NCI-H2081 treated with DMSO at 0.1 percent for 48 hours (cell line): ENCODE measurements at places on chromosomes 5 and 9.

DNA sequence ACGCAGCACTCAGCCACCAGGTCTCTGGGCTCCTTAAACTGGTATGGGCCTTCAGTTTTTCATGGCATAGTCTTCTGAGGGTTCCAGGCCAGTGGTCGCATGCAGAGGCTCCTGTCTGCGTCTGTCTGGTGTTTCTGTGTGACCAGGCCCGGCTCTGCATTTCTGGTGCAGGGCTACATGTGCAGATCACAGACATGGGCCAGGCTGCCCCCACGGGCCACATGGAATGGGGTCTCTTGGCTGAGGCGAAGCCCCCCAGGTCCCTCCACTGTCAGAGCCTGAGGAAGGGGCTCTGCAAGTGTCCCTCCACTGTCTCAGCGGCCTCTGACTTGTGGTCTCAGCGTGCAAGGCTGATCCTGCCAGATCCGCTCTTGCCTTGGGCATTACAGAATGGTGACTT lies 15.6 kb upstream of the CARD19 start:
- DNase-seq = no peak

DNA sequence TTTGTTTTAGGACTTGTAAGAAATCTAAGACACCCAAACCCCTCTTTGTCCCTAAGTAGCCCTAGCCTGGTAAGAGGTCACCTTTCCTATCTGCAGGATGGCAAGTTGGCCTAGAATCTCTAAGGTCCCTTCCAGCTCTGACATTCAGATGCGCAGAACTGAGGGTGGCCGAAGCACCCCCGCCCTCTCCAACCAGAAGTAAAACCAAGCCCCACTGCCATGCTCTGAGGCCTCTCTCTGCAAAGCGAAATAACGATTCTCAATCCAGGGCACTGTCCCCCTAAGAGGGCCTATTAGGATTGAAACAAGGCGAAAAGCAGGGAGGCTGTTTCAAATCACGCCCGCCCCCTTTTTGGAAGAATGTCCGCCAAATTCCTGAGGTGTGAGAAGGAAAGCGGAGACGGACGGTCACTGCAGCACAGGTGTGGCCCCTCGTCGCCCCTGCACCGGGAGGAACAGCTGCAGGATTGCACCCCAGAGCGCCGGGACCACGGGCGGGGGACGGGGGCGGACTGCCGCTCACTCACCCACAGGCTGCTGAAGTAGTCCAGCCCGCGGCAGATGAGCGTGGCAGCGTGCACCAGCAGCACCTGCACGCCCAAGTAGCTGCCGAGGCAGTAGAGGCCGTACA lies 824 bp downstream of the TMEM245 start:
- no peak for DNase-seq

GRCh38 chr9:134344800-134345310 lies 18.6 kb downstream of the RXRA start:
- DNase-seq = no peak

- no peak for DNase-seq
Observed at GRCh38 chr5:150596826-150597225, 43.6 kb upstream of the SYNPO start.

GRCh38 chr5:139335811-139336210 lies 5.8 kb upstream of the PAIP2 start:
- DNase-seq = no peak

DNA sequence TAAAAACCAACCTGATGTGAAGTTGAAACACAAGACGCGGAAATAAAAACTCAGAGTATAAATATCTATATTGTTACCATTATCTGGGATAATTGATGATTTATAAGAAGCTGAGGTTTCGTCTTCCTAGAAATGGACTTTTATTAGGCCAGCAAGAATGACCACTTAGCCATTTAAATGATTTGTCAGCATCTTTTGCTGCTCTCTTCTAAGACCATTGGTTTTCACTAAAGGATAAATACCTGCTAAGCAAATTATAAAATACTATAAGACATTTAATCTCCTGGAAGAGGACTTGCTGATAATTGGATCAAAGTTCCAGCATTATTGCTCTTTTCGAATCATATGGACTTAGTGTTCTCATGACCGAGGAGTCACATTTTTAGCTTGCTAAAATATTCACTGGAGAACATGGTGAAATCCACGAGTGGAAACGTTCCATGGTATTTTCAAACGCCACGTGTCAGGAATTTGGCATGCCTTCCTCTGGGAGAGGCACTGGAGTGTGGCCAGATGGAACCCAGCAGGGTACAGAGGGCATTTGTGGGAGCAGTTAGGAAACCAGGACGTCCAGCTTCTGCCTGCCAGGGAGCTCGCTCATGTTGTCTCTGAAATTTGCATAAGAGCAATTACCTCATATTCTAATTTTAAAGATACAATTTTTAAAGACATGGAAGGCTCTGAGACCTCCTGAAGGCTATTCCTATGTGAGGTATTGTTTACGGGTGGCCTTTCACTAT lies 43.1 kb downstream of the TNFAIP8 start:
- no peak for DNase-seq

DNA sequence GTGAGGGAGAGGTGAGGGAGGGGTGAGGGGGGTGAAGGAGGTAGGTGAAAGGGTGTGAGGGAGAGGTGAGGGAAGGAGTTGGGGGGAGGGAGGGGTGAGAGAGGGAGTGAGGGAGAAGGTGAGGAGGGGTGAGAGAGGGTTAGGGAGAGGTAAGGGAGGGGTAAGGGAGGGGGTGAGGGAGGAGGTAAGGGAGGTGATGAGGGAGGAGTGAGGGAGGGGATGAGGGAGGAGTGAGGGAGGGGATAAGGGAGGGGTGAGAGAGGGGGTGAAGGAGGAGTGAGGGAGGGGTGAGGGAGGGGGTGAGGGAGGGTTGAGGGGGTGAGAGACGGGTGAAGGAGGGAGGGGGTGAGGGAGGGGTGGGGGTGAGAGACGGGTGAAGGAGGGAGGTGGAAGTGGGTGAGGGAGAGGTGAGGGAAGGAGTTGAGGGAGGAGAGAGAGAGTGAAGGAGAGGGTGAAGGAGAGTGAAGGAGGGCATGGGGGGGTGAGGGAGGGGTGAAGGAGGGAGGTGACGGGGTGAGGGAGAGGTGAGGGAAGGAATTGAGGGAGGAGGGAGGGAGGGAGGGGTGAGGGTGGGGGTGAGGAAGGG lies 18.5 kb downstream of the NINJ1 start:
- DNase-seq = no peak

DNA sequence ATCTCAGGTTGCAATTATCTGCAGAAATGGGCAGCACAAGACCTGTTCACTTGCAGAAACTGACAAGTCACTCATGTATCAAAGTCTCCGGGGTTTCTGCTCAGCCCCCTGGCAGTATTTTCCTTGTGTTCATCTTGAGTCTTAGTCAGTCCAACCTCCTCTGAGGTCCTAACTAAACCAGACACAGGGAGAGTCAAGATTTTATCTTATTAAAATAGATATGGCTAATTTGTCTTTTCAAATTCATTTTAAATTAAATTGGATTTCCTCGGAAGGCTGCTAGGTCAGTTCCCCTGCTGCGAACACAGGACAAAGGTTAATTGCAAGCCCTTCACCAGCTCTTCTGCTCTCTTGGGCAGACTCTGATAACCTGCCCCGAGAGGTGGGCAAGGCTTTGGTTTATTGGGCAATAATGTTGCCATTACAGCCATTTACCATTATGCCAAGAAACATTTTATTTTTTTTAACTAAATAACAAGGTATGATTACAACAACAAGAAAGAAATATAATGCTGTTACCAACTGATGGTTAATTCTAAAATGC lies 103.5 kb downstream of the MAPKAP1 start:
- no peak for DNase-seq

- DNase-seq = no peak
Observed at GRCh38 chr5:119930490-119930889, 301.1 kb downstream of the FAM170A start.

- no peak for DNase-seq
Observed at GRCh38 chr9:79371948-79372555, 199.7 kb upstream of the TLE4 start.

GRCh38 chr5:148523139-148523538 lies 131.2 kb downstream of the HTR4 start:
- no peak for DNase-seq

DNA sequence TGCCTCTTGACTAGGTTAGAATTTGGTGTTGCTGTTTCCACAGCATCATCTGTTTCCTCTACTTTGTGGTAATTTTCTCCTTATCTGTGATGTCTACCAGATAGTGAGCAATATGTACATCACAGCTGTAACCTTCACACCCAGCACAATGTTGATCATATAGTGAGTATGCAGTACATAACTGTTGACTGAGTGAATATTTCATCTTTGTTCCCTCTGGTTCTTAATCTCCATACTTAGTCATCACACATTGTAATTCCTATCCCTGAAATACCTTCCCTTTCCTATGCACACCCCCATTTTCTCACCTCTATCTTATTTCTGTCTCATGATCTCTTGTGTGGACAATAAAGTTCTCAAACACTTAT lies 115.9 kb downstream of the KIF4B start:
- DNase-seq = no peak

DNA sequence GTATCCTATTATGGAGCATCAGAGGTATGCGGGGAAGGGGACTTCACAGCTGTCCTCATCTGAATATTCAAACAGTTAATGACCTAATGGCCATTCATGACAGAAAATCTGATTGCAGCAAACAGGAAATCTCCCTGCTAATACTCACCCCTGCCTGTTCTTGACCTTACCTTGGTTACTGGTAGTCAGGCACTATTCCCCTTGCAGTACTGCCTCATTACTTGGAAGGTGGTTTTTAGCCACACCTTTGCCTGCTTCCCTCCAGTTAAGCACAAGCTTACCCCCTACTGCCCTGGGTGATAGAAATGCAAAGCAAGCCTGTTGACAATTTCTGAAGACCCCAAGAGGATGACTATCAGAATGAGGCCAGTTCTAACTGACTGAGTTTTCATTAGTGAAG lies 332.4 kb downstream of the NTRK2 start:
- no peak for DNase-seq

- no peak for DNase-seq
Observed at GRCh38 chr9:125161284-125161918, 18.1 kb upstream of the SCAI start.

DNA sequence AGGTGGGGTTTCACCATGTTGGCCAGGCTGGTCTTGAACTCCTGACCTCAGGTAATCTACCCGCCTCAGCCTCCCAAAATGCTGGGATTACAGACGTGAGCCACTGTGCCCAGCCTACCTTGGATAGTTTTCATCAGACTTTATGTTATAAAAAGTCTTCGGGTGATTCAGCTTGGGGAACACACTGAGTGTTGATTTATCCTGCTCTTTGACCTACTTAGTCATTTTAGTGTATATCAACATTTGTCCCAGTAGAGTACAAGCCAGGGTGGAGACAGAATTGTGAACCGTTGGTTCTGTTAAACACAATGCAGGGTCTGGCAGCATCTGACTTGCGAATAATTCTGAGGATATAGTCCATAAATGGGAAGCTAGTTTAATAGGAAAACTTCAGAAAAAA lies 39.7 kb downstream of the NFX1 start:
- no peak for DNase-seq

DNA sequence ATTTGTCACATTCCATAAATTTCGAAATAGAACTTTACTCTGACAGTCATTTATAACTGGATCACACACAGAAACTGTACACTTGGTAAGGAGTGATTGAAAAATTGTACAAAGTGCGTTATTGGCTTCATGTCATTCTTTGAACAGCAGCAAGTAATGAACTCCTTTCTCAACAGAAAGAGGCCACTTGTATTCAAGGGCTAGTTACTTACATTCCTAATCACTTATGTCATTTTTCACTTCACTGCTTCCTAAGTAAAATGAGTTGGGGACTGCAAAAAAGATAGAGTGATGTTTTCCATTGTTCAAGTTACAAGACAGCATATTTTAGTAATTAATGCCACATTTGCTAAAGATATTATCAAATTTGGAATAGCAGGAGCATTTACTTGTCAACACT lies 893.2 kb downstream of the DTWD2 start:
- no peak for DNase-seq

DNA sequence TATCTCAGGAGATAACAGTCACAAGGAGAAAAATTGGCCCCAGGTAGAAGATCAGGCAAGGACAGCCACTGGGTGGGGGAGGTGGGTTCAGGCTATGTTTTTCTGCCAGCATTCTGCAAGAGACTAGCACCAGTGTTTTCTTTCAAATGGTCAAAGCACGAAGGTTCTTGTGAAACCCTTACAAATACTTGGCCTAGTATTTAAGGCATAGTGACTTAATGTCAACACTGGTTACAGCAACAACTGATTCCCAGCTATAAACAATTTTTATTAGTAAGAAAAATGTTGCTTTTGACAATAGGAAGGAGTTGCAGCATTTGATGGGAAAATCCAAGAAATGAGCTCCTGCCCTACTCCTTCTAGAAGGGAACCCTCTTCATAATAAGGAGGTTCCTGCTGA lies 349.6 kb downstream of the SLIT3 start:
- no peak for DNase-seq

DNA sequence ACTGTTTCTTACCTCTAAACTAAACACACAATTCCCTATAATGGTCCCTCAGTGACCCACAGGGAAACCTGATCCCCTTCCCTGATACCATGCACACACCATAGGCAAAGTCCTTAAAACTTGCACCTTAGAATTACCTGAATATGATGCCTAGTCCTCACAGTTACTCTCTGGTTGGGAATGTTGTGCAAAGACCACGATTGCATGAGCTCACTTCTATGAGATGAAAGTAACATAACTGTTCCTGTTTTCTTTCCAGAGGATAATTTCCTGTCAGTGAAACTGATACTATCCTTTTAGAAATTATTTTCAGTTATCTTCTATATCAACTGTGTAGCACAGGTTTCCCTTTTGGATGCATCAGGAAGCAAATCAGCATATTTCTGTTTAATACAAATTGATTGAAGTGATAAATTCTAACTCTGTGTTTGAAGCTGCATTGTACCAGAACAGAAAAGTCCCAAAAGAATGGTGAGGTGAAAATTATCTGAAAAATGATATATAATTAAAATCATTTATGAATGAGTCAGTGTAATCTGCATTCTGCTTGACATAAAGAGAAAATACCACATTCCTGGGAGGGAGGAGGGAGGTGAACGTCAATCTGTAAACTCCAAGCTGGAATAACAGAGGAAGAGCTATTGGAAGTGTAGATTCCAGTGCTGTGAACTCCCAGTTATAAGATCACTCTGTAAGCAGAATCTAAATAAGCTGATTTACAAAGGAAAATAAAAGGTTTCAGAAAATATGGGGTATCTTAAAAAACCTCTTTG lies 51.2 kb upstream of the TNFAIP8 start:
- no peak for DNase-seq

DNA sequence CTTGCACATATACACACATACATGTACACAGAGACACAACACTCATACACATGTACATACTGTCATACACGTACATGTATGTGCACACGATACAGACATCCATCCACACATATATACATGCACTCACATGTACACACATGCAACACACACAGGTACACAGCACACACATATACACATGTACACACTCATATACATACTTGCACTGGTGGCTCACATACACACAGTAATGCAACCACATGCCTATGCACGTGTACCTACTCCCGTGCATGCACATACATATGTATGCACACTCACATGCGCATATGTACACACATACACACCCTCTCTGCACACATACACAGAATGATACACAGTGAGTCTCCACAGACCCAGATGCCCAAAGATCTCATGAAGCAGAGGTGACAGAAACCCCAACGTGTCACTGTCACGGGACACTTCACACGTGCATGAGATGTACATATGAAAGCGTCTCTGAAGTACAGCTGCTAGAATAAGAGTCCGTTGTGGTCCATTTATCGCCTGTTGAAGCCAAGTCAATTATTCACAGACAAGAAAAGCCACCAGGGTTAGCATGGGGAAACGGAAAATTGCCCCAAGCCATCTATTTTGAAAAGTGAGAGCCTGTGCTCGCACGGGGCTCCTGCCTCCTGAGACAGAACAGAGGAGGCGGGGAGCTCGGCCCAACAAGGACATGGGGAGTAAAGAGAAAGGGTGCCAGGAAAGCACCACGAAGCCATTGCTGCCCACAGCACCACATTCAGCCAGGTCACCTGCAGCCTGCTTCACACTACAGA lies 24.9 kb downstream of the LPCAT1 start:
- DNase-seq = no peak
